Activated CD4-positive, CD25-positive, alpha-beta regulatory T cell (primary cell): ENCODE measurements at places on chromosomes 1 and 21.

DNA sequence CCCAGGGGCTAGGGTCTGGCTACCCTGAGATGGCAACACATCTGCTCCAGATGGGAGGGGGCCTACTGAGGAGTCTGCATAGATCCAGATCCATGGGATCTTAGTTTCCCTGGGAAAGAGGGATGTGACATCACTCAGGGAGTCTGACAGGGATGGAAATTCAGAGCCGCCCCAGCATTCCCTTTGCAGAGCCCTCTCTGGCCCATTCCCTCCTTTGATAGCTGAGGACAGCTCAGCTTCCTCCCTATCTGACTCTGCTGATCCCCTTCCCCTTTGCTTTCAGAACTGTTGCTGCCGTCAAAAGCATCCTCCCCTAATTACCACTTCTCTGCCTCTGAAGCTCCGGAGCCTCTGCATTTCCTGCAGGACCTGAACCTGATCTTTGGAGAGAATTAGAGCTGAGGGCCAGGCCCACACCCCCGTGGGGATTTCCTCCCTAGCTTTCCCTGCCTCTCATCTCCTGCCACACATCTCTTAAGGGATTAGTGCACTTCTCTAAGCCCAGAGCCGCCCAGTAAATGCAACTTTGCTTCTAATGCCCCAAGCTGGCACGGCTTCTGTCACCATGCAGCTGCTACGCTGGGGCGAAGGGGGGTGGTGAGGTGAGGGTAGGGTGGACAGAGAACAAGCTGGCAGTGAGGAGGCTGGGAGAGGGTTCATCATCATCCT lies 9.5 kb upstream of the ASCL5 start:
- no peak for DNase-seq

DNA sequence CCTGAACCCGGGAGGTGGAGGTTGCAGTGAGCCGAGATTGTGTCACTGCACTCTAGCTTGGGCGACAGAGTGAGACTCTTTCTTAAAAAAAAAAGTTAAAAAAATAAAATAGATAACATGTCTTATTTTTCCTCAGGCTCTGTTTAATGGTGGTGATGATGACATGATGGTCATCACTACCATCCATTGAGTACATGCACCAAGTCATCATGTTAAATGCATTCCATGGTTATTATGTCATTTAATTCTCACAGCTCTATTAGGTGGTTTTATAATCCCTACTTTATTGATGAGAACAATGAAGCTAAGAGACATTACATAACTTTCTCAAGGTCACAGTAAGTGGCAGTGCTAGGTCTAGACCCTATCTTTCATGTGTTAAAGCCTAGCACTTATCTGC lies 34.4 kb upstream of the MAB21L3 start:
- DNase-seq = no peak

DNA sequence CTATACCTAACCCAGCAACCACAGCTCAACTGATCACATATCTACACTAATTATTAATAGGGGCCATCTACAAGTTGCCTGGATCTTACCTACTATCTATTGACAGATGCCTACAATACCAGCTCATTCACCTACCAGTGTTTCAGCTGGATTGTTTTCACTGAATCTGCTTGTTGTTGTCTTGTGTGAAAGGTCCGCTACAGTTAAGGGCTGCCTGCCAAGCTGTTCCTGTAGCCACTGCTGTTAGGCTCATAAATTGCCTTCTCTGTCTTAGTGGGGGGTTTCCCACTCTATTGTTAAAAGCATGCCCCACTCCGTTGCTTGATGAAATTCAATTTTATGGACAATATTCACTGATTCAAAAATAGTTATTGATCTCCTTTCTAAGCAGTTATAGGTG lies 199.7 kb upstream of the TMPRSS15 start:
- no peak for DNase-seq

DNA sequence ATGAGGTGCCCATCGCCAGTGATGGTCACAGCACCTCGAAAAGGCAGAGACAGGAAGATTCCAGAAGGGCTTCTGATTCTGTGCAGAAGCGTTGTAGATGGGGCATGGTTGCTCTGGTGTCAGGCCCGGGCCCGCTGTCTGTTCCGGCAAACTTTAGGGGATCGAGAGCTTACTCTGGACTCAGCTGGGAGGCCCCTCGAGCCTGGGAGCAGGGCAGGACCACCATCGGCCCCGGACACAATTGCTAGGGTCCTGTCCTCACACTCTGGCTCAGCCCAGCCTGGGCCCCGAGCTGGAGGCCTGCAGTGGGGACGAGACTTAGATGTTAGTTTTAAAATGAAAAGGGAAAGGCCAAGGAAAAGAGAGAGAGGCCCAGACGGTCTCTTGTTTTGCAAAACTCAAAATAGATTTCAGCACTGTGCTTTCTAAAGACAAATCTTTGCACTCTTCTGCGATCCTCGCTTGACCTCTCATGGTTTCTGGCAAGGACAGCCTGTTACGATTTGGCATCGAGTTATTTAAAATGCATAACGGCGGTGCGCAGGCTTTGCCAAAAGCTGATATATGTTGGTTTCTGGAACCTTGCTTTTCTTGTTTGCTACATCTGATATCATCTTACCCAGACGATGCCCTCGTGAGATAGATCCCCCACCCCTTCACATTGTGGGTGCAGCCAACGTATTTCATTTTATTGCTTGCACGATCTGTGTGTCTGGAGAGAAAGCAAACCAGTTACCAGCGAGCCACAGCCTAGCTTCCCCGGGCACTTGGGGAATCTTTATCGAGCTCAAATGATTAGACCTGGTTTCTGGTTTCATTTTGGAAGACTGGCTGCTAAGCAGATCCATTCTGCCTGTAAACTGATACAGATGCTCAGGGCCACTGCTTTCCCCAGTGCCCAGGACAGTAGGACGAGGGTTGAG lies 58.0 kb downstream of the PRDM16 start:
- DNase-seq = no peak
